ENCODE measurements at places on chromosomes 5 and 9.

GRCh38 chr5:36875051-36875789 lies 1.3 kb upstream of the NIPBL start:
- DNase-seq = peak; percentile 39

DNA sequence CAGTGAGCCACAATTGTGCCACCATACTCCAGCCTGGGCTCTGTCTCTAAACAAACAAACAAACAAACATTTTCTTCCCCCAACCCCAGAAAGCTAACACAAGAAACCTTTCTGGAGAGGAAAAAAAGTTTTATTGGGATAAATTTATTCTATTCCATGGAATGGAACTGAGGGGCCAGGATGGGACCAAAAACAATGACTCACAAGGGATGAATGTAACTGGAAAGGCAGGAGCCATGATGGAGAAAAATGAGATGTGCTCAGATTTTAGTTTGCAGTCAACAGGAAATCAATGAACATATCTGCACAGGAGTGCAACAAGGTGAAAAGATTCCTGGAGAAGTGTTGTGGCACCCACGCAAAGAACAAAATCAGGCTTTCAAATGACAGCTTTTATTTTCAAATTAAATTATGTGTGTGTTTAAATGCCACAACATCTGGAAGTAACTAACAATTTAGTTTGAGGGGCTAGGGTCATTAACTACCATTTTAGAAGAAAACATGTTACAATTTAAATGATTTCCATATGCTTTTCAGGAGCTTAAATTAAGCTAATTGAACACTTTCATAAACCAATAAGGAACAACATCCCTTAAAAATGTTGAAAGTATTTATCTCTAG lies 208.6 kb downstream of the TSSK1B start:
- DNase-seq = no peak

DNA sequence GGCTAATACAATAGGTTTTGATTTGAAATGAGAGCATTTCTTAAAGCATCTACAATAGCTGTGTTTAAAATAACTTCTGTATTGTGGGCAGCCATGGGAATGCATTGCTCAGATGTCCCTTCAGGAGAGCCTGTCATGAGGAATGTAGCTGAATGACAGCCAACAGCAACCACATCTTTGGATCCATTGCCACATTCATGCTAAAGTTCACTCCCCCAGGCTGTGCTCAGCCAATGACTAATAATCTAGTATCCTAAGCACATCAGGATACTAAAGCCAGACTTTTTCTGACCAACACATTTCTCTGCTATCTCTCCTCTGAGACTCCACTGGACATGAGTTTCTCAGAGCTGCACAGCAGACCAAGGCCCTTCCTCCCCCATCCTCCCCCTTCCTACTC lies 45.5 kb downstream of the HTR1A start:
- no peak for DNase-seq

GRCh38 chr5:58099257-58099656 lies 360.6 kb downstream of the PLK2 start:
- no peak for DNase-seq

DNA sequence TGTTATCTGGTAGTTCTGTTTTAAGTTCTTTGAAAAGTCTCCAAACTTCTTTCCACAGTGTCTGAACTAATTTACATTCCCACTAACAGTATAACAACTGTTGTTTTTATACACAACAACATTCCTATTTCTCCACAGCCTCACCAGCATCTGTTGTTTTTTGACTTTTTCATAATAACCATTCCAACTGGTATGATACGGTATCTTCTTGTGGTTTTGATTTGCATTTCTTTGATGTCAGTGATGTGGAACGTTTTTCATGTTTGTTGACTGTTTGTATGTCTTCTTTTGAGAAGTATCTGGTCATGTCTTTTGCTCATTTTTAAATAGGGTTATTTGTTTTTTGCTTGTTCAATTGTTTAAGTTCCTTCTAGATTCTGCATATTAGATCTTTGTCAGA lies 12.6 kb upstream of the GRAMD2B start:
- DNase-seq = no peak

DNA sequence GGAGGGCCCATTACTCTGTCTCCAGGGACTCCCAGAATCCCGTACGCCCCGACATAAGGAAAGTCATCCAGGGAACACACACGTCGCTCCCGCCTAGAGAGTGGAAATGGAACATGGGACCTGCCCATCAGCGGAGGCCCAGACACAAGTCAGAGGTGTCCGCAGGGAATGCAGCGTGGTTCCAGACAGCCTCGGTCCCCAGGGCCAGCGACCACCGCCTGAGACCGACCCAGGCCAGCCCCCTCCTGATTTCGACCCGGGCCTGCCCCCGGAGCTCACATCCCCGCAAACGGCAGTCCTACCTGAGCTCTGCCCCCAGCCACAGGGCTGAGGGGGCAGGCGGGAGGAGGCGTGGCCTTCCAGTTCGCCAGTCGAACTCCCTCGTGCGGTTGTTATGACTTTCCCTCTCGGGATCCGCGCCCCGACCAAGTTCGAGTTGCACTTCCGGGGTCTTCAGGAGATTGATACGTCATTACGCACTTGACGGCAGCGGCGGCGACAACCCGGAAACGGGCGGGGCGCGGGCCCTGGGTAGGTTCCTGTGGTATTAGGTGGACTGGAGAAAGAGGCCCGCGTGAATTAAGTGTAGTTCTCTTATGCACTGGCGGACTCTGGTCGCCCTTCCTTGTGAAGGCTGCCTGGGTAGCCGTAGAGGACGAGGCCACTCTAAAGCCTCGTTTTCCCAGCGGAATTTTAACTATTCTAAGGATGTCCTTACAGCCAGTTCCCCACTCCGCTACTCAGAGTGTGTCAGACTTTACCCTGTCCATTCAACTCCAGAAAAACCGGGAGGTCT lies 370.0 kb upstream of the POU5F2 start:
- DNase-seq = peak; percentile 89

- DNase-seq = no peak
Observed at GRCh38 chr5:1441166-1441865, 3.9 kb downstream of the SLC6A3 start.

DNA sequence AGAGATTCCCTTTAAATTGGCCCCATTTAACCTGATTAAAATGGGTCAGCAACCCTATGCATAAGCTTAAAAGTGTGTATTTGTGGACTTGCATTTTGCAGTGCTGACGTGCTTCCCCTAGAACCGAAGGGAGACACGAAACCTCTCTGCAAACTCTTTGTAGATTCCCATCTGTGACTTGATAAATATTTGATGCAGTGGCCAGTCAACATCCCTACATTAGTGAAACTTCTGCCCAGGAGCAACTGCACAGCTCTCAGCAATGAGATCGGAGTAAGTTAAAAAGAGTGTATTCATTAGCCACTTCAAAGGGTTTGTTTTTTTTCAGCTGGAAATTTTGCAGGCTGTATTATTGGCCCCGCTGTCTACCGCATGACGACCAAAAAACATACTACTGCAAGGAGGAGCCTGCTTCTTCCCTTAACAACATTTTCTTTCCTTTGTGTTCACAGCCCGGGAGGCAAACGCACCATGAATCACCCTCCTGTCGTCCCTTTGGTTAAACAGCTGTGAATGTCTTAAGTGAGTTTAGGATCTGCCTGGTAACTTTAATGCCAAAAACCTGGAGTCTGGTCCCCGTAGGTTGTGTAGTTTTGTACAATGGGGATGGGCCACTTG lies 38.0 kb upstream of the TCERG1 start:
- DNase-seq = no peak

DNA sequence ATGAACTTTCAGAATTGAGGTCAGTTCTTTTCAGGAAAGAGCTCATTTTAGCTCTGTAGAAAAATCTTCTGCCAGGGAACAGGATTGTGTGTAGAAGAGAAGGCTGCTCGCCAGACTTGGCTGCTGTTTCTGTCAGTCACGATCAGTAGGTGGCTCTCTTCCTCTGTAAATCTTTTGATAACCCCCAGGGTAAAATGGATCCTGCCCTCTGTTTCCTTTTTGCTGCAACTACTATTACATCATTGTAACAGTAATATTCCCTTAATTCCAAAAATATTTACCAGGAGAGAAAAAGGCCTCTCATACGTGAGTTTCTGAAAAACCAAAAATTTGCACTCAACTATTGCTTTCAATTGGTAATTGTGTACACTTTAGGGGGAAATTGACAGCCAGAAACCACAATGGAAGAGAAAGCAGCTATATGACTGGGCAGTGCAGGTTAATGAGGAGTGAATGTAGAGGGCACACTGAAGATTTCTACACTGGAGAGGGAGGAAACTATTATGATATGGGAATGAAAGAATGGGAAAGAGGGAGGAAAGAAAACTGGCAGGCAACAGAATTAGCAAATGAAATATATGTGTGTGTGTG lies 12.3 kb downstream of the IFNA21 start:
- no peak for DNase-seq

DNA sequence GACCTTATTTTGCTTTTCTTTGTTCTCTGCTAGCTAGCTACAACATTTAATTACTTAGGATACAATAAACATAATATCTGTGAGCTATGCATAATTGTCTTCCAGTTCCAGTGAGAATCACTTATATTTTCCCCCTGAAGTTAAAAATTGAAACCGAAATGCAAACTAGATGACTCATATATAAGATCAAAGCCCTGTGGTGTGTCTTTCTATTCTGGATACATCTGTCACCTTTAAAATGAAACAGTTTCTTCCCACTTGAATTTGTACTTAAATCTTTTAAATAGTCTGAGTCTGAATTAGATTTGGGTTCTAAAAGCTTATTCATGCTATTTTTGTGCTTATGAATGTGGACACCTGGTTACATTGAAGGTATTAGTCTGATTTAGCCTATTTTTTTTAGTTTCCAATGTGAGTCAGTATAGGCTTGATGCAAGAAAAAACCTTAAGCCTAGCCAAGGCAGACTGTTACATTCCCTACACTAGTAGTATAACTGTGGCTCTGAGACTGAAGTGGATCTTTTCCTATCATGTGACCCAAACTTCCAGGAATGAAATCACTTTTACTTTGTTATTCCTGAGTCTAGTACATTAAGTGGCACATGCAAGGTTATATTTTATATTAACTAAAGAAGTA lies 703.5 kb upstream of the RGMB start:
- DNase-seq = no peak

- DNase-seq = no peak
Observed at GRCh38 chr5:14504816-14505215, 76.8 kb upstream of the OTULINL start.

DNA sequence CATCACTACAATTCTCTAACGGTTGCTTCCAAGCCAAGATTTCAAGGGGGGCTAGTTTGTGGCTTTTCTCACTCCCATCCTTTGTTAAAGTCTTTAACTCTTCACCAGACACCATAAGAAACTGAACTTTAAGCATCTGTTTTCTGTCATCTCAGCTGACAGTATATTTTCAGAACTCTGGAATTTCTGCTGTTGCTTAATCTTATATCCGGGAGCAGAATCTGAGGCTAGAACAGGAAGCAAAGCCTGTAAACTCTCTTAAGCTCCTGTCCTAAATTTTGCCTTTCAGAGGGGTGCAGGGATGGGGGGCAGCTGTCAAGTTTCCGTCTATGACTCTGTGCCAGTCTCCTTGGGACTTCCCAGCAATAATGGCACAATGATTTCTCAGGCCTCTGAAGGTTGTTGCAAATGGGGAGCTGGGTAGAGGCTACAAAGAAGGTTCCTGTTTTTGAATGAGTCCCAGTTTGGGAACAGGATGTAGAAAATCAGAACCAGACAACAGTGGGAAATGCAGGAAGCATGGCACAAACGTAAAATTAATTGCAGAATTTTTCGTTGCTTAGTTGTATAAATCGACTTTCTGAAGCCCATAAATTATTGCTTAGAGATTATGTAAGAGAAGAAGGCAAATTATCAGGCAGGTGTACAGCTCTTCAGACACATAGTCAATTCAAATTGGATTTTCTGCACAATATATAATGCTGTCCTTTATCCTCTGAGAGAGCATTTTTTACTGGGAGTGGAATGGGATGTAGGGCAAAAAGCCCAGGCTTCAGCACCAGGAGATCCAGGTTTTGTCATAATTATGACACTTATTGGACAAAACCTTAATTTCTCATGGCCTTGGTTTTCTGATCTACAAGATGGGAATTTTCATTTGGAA lies 430.9 kb downstream of the DMAC1 start:
- no peak for DNase-seq

DNA sequence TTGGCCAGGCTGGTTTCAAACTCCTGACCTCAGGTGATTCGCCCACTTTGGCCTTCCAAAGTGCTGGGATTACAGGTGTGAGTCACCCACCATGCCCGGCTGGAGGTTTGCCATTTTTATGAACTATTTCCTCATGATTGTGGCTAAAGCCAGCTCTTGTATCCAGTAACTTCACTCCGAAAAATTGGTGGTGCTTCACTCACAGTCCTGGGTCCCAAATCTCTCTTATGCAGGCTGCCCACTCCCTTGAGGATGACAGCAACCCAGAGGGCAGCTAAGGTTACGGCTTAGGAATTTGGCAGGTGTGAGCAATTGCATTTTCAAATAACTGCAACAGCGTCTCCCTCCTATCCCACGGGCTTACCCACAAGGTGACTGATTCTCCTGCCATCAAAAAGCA lies 23.4 kb upstream of the FUBP3 start:
- DNase-seq = no peak

DNA sequence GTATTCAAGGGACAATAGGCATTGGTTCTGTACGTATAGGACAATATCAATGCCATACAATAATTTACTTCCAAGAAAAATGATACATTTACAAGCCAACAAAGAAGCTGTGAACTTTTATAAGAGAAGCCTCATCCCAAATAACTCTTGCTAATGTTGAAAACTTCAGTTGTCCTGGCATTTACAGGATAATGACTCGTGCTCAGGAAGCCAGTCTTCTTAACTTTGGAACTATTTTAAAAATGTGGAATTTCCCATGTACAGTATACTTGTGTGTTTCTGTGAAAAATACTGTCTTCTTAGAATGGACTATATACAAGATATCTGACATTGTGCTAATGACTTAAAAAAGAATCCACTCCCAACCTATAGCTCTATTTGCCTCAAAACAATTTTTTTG lies 1479.3 kb upstream of the CDH9 start:
- no peak for DNase-seq

DNA sequence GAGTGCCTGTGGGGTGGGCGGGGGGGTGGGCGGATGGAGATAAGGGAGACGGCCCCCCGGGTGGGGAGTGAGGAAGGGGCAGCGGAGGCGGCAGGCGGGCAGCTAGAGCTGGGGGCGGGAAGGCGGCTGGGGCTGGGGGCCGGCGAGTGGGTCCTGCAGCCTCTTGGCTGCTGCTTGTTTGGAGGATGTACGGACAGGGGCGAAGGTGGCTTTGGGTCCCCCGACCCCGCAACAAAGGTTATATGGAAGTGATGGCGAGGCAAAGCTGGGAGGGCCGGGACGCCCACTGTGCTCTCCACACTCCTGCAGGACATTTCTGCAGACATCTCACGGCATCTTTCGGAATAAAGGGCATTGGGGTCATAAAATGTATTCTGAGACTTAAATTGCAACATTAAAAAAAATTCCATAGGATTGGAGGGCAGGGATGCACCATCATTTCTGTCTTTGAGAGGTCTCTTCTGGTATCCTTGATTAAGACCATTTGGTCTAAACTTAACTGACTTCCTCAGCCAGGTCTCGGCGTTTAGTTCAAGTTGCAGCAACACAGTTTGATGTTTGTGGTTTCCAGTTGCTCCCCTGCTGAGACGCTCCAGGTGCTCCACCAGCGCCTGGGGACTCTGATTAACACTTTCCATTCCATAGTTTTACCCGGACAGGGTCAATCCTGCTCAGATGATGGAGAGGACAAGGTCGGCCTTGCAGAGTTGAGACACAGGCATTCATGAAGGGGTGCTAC lies 101.6 kb upstream of the SSBP2 start:
- DNase-seq = no peak
